Colonic mucosa (tissue), 4 donors: ENCODE measurements at places on chromosomes 13 and 19. TPM values are rescaled to one million over a fixed set of nuclear protein-coding genes. Genes with fewer than 3 reads are reported as not detected.

DNA sequence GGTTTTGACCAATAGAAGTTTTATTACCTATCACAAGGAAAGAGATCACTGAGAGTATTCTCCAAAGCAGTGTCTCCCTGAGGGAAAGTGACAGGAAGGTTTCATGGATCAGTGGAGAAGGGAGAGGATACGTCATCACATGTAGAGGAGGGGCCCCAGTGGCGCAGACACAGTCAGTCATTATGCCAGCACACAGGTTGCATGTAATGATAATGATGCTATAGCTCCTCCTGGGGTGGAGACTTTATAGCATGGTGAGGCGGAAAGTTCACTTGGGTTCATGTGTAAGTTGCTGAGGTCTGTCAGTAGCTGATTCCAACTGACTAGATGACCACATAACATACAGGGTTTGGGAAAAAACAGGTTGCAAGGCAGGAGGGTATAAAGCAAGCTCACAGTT is 88.8 kb downstream of the FNDC3A start:
- DNase-seq, result no peak

GRCh38 chr19:49428547-49429451 is 3.6 kb downstream of the GFY start:
- DNase-seq, result no peak

- DNase-seq, result no peak
These were observed 173.5 kb downstream of the LACC1 start for GRCh38 chr13:44053208-44053607.

DNA sequence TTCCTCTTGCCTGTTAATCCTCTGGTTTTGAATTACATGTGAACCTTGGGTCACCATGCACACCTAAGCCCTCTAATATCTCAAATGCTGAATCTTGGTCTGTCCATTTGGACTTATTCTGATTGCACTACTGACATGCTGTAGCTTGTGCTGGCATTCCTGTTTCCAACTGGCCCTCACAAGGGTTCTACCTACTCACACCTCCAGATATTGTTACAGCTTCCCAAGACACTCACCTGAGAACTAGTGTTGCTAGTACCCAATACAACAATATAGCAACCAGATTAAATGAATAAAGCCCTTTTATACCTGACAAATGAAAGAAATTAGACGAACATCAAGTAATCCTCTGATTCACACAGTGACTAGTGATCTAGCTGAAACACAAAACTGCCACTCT is 16.6 kb downstream of the TEX30 start:
- DNase-seq, result no peak

- peak; percentile 39 for DNase-seq
These were observed 26.4 kb downstream of the CLEC4M start for GRCh38 chr19:7789447-7789846.

DNA sequence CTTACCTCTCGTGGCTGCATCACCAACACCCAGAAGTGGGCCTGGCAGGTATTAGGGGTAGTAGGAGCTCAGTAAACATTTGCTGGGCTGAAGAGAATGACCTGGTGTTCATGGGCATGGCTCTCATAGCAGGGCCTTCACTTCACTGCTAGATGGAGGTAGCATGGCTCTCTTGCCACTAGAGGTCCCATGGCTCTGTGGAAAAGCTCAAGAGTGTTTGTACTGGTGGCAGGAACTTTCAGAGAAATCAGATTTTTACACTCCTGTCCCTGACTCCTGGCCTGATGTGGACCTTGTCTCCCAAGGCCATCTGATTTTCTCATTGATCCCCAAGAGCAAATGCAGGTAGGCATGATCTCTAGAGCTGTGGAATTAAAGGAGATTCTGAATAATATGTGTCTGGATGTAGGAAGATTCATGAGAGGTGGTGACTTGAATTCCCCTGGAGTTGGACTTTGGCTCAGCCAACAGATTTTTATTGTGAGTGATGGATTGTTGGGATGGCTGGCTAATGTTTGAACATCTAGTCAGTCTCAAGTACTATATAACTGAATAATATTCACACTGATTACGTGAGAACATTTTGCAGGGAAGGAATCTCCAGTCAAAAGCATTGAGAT is 5.7 kb downstream of the ZNF574 start:
- peak; percentile 33 for DNase-seq

GRCh38 chr19:45166723-45167252 is 6.0 kb upstream of the NKPD1 start:
- no peak for DNase-seq

AKT2 gene
- total RNA-seq, result 119 TPM

ZGLP1 gene
- total RNA-seq, result 5.1 TPM

NUP58 gene
- total RNA-seq, result 52.4 TPM

IL27RA gene
- 2.5 TPM for total RNA-seq

NR2F6 gene
- total RNA-seq, result 195 TPM
